ENCODE measurements at places on chromosomes 2 and 18. TPM values are rescaled to one million over a fixed set of nuclear protein-coding genes. Genes with fewer than 3 reads are reported as not detected.

The ANKZF1 gene
- total RNA-seq = 36.5 TPM

The LHCGR gene
- 0.13 TPM for total RNA-seq

DNA sequence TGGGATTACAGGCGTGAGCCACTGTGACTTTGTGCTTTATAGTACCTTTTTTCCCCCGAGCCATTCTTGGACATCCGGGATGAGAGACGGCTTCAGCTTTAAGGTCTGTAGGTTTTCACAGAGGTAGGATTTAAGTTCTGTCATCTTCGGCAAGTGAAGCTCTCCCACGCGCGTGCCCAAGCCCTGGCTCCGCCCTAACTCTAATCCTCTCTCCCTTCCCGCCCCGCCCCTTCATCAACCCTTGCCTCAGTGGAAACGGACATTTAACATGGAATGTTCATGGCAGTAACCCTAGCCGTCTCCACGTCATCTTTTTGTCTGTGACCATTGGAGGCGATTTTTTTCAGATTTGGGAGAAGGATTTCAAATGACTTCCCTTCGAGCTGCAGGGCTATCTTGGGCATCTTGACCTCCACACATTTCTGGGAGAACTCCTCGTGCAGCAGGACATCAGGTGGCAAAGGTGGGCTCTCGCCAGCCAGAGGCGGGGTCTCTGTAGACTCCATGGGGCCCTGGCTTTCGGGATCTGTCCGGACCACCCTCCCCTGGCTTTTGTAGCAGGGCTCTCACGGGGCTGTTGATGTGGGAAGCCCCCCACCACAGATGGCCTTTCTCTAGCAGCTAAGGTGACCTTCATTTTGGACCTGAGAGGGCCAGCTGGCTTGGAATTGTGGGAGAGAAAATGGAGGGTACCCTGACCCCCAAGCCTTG lies 6.8 kb downstream of the COLEC11 start:
- H3K36me3 ChIP-seq = no peaks in the 10 kb centered on the region
- no peaks in the 10 kb centered on the region for H3K4me1 ChIP-seq
- no peaks in the 10 kb centered on the region for H3K27me3 ChIP-seq
- no peak overlapping the region for H3K4me3 ChIP-seq
- H3K27ac ChIP-seq = no peak overlapping the region

DNA sequence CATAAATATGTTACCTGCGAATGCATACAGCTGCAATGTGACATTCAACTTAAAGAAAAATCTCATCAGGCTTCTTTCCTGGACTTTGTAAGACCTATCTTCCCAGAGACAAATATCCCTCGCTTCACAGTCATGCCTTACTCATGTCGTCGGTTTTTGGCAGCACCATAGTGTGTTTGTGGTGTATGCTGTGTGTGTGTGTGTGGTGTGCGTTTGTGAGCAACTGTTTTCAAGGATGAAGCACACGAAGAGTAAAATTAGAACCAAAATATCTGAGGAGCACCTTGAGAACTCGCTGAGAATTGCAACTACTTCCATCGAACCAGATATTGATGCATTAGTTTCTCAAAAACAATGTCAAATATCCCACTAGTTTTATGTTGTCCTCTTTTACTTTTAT lies 56.9 kb downstream of the ASB1 start:
- no peak for DNase-seq
- no peak overlapping the region for H3K4me3 ChIP-seq
- no peaks in the 10 kb centered on the region for H3K4me1 ChIP-seq
- no peak overlapping the region for H3K27ac ChIP-seq

DNA sequence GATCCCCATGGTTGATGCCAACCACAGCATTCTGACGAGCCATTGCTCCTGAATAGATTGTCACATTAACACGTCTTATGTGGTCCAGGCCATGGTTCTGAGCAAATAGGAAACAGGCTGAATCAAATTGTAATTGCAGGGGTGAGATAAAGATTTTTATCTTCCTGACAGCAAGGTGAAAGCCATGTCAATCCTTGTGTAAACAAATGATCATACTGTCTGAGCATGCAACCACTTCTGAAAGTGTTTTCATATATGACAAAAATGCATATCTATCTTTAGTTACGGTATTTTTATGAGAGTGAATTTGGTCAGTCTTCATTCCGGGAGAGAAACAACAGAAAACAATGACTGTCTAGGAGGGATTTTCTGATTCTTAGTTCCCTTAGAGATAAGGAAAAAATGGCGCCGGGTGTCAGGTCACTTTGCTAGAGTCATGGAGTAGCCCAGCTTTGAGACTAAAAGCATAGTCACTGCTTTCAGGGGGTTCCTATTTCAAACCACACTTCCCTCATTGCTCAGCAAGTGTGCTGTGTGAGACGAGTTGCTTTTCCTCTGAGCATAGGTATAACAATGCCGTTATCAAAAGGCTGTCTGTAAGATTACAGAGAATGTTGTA lies 958.9 kb downstream of the DCDC2C start:
- H3K27ac ChIP-seq = no peak overlapping the region
- no peak overlapping the region for H3K4me3 ChIP-seq
- H3K36me3 ChIP-seq = no peaks in the 10 kb centered on the region
- no peaks in the 10 kb centered on the region for H3K4me1 ChIP-seq

GRCh38 chr18:5709476-5710095 lies 165.8 kb upstream of the EPB41L3 start:
- H3K27ac ChIP-seq = no peak overlapping the region
- DNase-seq = no peak
- no peaks in the 10 kb centered on the region for H3K36me3 ChIP-seq
- H3K4me1 ChIP-seq = no peaks in the 10 kb centered on the region
- no peak overlapping the region for H3K4me3 ChIP-seq
